ENCODE measurements at places on chromosomes 5 and 9.

DNA sequence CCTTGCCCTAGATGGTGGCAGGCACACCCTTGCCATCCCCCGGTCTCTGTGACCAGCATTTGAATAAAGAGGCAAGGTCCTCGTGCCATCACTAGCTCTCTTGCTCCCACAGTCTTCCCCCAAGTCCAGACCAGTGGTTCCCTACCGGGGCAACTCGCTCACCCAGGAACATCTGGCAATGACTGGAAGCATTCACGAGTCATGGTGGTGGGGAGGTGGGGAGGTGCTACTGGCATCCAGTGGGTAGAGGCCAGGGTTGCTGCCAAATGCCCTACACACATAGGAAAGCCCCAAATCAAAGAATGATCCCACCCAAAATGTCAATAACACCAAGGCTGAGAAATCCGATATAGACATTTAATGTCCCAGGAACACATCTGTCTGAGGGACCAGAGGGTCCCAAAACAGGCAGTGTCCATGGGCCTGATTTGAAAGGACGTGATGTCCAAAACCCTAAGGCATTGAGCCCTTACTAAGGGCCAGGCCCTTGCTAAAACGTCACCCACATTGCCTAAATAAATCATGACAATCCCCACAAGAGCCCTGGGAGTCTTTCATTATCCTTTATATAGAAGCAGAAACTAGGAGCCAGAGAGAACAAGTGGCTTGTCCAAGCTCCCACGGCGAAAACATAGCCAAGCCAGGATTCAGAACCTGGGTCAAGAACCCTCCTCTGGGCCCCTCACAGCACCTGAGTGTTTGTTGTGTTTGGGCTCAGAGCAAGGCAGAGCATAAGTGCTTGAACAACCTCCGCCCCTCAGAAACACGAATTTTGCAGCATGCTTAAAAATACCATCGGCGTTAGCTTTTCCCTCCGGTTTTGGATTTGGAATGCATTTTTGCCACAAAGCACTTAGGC lies 119.3 kb upstream of the WWC1 start:
- DNase-seq = no peak

GRCh38 chr9:6703898-6704639 lies 53.7 kb upstream of the KDM4C start:
- peak; percentile 85 for DNase-seq

DNA sequence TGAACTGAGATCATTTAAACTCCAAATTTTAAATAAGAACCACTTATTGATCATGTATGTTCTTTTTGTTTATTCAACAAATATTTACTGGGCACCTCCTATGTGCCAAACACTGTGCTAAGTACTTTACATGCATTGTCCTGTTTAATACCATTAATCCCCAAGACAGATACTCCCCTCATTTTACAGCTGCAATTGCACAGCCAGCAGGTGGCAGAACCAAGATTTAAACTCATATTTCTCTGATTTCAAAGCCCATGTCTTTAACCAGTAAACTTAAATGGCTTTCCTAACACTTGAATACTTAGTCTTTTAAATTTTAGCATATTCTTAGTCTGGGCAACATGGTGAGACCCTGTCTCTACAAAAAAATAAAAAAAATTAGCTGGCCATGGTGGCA lies 43.4 kb upstream of the KIAA1958 start:
- DNase-seq = no peak

GRCh38 chr9:13744261-13744901 lies 464.9 kb upstream of the MPDZ start:
- DNase-seq = no peak

- DNase-seq = no peak
These were observed 20.7 kb upstream of the PURA start for GRCh38 chr5:140093179-140093578.

GRCh38 chr5:175520321-175520720 lies 42.0 kb downstream of the SFXN1 start:
- DNase-seq = no peak

DNA sequence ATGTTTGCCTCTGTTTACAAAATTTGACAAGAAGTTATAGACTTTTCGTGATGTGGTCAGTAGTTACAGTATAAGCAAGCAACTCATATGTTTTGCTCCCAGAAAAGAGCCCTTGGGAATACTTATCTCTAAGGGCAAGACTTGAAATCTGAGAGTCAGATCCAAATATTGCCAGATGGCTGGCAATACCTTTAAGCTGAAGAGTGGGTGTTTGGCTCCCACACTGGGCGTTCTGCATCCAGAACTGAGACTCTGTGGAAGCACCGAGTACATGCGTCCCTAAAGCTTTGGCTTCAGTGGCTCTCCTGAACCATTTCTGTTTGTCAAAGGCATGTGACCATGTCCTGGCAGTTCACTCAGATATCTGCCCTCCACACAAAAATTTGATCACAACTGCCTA lies 194.1 kb downstream of the DCP2 start:
- peak; percentile 78 for DNase-seq

DNA sequence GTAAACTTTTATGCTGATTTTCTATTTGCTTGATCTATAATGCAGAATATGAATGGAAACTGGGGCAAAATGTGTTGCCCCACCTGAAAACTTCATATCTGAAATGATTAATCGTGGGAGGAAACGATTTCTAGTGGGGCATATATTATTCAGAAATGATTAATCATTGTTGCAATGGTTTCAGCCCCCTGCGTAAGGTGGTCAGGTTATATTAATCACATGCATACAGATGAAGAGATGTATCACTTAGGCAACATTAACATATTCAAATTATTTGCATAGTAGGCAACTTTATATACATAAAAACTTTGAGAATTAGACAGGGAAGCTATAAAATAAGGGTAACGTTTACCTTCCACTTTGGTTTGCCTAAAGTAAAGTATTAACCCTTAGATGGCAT lies 49.8 kb downstream of the LSM11 start:
- DNase-seq = no peak

DNA sequence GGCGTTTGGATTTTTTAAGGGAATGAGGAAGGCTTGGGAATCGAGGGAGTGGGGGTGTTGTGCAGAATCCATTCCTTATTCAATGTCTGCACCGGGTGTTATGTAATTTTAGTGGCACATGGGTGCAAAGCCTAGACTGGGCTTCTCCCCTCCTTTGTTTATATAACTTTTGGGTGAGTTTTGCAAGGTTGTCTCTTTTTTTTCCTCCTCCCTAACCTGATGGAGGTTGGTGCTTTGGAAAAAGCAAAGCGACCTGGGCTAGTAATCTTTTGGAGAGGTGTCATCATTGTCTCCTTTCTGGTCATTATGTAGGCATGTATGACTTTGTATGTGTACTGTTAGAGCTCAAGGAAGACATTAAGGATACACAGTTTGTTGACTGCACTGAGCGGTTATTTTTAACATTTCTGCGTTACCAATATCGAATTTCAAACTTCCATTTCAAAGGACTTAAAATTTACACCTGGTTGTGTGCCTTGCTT lies 3.1 kb downstream of the SMARCA2 start:
- DNase-seq = no peak

GRCh38 chr5:160173-160510 lies 31.2 kb upstream of the LRRC14B start:
- no peak for DNase-seq

- no peak for DNase-seq
These were observed 257.8 kb downstream of the NR2F1-AS1 start for GRCh38 chr5:93322974-93323860.

DNA sequence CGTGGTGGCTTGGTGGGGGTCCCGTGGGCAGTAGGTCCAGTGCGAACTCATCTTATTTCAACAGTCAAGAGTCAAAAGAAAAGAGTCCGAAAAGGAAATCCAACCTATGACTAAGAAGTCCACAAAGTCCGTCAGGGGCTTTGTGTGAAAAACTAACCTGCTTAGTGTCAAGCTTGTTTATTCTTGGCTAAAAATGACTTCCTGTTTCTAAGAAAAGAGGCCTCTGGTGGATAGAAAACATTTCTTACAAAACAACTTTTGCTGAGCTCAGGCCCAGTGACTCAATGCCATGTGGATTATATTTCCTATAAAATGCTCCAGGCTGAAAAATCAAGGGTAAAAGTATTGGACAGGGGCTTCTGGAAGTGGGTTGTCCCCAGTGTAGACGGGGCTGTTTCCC lies 105.9 kb downstream of the GADD45G start:
- DNase-seq = no peak

Data from NCI-H446 treated with DMSO at 0.1 percent for 48 hours (cell line).